ENCODE measurements at places on chromosomes 6 and 20.

GRCh38 chr20:62860924-62861691 lies 514 bp downstream of the TCFL5 start:
- no peak for DNase-seq

DNA sequence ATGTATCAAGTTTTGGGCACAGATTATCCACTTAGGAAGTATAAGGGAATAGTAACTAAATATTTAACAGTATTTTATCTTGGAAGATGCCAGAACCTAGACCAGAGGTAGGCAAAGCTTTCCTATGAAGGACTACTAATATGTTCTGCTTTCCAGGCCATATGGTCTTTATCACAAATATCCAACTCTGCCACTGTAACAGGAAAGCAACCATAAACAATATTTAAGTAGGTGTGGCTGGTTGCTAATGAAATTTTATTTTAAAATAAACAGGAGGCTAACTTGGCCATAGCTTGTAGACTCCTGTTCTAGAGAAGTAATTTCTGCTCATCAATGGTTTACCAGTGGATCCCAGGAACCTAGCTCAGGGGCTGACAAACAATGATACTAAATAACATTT lies 39.4 kb downstream of the NOL7 start:
- DNase-seq: no peak

- DNase-seq: no peak
Observed at GRCh38 chr6:10412461-10413261, 2.2 kb downstream of the TFAP2A start.

DNA sequence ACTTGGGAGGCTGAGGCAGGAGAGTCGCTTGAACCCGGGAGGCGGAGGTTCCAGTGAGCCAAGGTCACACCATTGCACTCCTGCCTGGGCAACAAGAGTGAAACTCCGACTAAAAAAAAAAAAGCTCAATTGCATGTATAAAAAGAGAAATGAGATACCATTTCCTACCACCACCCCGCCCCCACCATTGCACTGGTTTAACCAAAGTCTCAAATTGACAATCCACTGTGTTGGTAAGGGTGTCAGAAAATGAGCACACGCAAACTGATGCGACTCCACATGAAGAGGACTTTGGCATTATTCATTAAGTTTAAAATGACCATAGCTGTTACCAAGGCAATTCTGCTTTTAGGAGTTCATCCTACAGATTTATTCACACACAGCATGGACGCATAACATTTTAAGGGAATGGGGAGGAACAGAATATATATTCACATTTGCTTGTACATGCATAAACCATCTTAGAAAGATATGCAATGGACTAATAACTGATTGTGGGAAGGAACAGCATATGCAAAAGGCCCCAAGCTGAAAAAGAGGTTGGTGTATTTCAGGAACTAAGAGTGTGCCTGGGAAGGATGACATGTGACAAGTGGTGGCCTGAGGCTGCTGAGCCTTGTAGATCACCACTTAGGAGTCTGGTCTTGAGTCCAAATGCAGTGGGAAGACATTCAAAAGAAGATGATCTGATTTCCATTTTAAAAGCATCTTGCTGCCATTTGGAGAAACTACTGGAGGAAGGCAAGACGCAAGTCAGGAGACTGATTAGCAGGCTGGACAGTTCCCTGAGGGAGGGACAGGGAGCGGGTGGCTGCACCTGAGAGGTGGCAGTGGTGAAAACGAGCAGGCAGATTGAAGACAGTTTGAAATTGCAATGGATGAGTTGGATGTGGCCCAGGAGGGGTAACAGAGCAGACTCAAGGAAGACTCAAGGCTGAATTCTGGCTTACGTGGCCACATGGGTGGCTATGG lies 37.2 kb upstream of the PTPN1 start:
- no peak for DNase-seq

DNA sequence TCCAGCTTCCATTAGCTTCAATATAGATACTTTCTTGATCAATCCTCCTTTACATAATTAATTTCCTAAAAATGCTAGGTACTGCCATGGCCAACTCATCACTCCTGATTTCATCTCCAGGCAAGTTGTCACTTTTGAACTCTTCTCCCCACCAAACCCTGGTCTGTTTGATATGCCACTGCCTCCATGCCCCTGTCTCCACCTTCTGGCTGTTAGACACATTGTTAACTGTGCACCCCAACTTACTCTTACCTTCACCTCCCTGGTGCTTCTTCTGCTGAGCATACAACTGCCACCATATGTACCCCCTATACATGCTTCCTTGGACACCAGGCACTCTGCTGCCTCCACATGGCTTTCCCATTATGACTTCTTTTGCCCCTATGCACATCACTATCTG lies 21.9 kb upstream of the AIG1 start:
- no peak for DNase-seq

All from activated CD4-positive, CD25-positive, alpha-beta regulatory T cell (primary cell).